ENCODE measurements at places on chromosomes 2 and 18. TPM values are rescaled to one million over a fixed set of nuclear protein-coding genes. Genes with fewer than 3 reads are reported as not detected.

AGXT gene
- 0.29 TPM for total RNA-seq

ZNF407 gene
- total RNA-seq, result 10.1 TPM

RBKS gene
- 3.3 TPM for total RNA-seq

GALR1 gene
- 0.06 TPM for total RNA-seq

GDF7 gene
- 0.32 TPM for total RNA-seq

SEMA4F gene
- 3.4 TPM for total RNA-seq

FSIP2 gene
- 0.52 TPM for total RNA-seq

IGFBP2 gene
- total RNA-seq, result 185 TPM

SAG gene
- total RNA-seq, result not detected

IL36RN gene
- total RNA-seq, result not detected

CPS1 gene
- total RNA-seq, result 2.7 TPM

TMEFF2 gene
- 0.47 TPM for total RNA-seq

CHST10 gene
- 14.5 TPM for total RNA-seq

CTAGE1 gene
- not detected for total RNA-seq

CFAP221 gene
- 0.91 TPM for total RNA-seq

DPP4 gene
- total RNA-seq, result 2.0 TPM

EFHD1 gene
- total RNA-seq, result 16.9 TPM

RTP5 gene
- 0.12 TPM for total RNA-seq

TNP1 gene
- not detected for total RNA-seq

PHOSPHO2 gene
- total RNA-seq, result 3.9 TPM

GPAT2 gene
- total RNA-seq, result 6.8 TPM

NDC80 gene
- total RNA-seq, result 0.29 TPM

FAP gene
- 3.4 TPM for total RNA-seq

PCGF1 gene
- total RNA-seq, result 24.0 TPM

OBSL1 gene
- 121 TPM for total RNA-seq

NOSTRIN gene
- 16.1 TPM for total RNA-seq

RMDN2 gene
- total RNA-seq, result 4.6 TPM

C2orf80 gene
- total RNA-seq, result not detected

TUBA3E gene
- 6.7 TPM for total RNA-seq

BCL11A gene
- total RNA-seq, result 4.7 TPM

REG1B gene
- total RNA-seq, result not detected

UGT1A10 gene
- not detected for total RNA-seq

TXNDC2 gene
- total RNA-seq, result not detected

UGT1A4 gene
- total RNA-seq, result not detected

GPR45 gene
- total RNA-seq, result not detected

C1QL2 gene
- not detected for total RNA-seq

MYO1B gene
- 26.3 TPM for total RNA-seq

SLC9A4 gene
- total RNA-seq, result not detected

COL4A4 gene
- 18.7 TPM for total RNA-seq

GALNT5 gene
- total RNA-seq, result 0.59 TPM

NBEAL1 gene
- 19.8 TPM for total RNA-seq

PSMA8 gene
- total RNA-seq, result not detected

KIDINS220 gene
- 36.6 TPM for total RNA-seq

HOXD3 gene
- 0.73 TPM for total RNA-seq

HOXD13 gene
- not detected for total RNA-seq

FAM237A gene
- not detected for total RNA-seq

PROM2 gene
- total RNA-seq, result 0.29 TPM

OXER1 gene
- total RNA-seq, result 0.37 TPM
